ENCODE measurements at places on chromosomes 6 and 20. TPM values are rescaled to one million over a fixed set of nuclear protein-coding genes. Genes with fewer than 3 reads are reported as not detected.

- H3K27me3 ChIP-seq = no peaks in the 10 kb centered on the region
- DNase-seq = peak; percentile 73
- H3K4me1 ChIP-seq = no peaks in the 10 kb centered on the region
- H3K4me3 ChIP-seq = peak overlapping the region; percentile 68
- H3K36me3 ChIP-seq = no peaks in the 10 kb centered on the region
Measured at GRCh38 chr6:151494235-151494935, 568 bp downstream of the CCDC170 start.

GRCh38 chr6:31396422-31397152 lies 6.8 kb upstream of the MICA start:
- DNase-seq = peak; percentile 87
- H3K4me1 ChIP-seq = no peaks in the 10 kb centered on the region
- H3K4me3 ChIP-seq = no peak overlapping the region

The C20orf204 gene
- total RNA-seq = not detected

DNA sequence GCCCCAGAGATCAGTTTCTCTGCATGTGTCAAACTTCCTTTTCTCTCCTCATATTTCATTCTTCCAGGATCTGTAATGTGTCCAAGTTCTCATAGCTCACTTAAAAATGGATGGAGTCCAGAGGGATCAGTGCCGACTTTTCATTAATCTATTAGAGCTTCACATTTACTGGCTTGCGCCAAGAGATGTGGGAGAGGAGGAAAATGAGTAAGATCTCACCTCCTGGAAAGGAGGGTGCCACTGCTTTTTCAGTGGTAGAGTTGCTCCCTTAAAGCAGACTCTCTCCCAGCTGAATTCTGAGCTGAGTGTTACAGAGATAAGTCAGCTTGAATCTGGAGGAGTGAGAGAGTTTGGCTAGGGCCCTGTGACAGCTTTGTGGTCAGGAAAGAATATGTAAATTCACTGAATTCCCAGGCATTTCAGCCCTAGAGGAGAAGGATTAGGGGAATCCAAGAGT lies 175.9 kb downstream of the SOX4 start:
- no peaks in the 10 kb centered on the region for H3K36me3 ChIP-seq
- no peak for DNase-seq
- no peaks in the 10 kb centered on the region for H3K27me3 ChIP-seq
- no peak overlapping the region for H3K4me3 ChIP-seq

The ADGRG6 gene
- 7.7 TPM for total RNA-seq

The SLC24A3 gene
- 12.9 TPM for total RNA-seq

The ENPP5 gene
- total RNA-seq = 0.53 TPM

The EHMT2 gene
- total RNA-seq = 39.5 TPM

GRCh38 chr6:90297115-90297866 lies 648 bp upstream of the BACH2 start:
- peak overlapping the region; percentile 91 for H3K27ac ChIP-seq
- H3K36me3 ChIP-seq = no peaks in the 10 kb centered on the region
- no peaks in the 10 kb centered on the region for H3K27me3 ChIP-seq
- peak overlapping the region; percentile 94 for H3K4me3 ChIP-seq
- peak; percentile 65 for DNase-seq
- peaks cover 2% of the 10 kb centered on the region for H3K4me1 ChIP-seq

DNA sequence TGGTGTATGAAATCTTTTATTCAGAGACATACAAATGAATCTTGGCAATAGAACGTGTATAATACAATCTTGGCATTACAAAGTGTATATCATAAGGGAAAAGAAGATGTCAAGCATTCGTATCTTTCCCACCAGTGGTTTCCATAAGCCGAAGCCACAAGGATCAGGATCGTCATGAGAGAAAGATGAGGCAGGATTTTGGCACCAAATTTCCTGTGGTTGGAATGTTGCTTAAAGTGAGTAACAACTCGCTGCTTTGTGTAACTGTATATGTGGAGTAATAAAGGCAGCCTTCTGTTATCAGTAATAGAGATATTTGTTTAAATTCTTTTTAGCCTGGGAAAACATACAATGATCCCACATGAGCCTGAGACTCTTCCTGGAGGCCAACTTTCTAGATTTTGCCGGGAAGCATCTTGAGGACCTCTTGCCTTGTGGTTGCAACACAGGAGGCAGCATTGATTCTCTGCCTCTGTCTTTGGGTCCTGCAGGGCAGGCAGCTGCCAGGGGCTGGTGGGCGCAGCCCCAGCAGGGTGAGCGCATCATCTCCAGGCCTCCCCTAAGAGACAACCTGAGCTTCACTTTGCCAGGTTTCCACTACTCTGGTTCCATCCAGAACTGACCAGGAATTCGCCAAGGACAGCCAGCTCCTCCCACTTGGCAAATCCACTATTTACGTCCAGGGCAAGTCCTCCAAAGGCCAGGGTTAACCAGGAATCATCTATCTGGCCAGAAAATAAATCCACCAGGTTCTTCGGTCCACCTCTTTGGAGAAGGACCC lies 230.9 kb upstream of the SULF2 start:
- no peaks in the 10 kb centered on the region for H3K36me3 ChIP-seq
- no peaks in the 10 kb centered on the region for H3K27me3 ChIP-seq
- H3K27ac ChIP-seq = no peak overlapping the region
- H3K4me3 ChIP-seq = no peak overlapping the region

DNA sequence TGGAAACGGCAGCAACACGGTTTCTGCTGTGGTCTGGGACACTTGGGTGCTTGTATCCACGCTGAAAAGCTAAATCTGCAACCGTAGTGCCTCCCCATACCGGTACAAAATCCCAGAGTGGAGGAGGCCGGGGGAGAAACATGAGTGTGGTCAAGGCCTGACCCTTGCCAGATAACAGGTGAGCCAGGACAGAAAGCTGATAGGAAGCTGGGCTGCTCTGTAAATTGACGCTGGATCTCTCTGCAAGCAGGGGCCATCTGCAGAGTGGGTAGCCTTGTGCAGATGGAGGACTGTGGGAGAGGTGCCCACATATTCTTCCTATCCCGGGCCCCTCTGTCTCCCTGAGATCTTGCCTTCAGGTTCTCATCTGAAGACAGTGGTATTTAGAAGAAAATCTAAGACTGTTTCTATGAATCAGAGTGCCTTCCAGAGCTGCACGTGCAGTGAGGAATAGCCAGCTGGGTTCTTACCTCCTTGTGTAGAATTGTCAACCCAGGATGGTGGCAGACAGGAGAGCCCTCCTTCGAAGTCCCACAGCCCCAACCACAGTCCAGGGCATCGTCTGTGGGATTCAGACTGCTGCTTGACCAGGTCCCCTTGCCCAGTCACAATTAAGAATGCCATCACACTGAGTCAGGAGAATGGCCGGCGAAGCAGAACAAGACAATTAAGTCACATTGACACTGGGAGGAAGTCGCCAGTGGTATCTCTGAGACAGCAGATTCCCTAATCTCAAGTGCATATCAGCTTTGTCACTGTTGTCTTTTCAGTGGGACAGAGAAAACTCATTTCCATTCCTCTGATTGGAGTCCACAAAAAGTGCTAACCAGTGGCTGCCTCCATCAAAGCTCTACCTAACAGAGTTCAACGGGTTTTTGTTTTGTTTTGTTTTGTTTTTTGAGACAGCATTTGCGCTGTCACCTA lies 100.0 kb upstream of the RIPOR2 start:
- H3K27me3 ChIP-seq = no peaks in the 10 kb centered on the region
- no peak for DNase-seq
- no peaks in the 10 kb centered on the region for H3K36me3 ChIP-seq
- no peak overlapping the region for H3K27ac ChIP-seq
- H3K4me1 ChIP-seq = no peaks in the 10 kb centered on the region

The ZMYND8 gene
- 23.2 TPM for total RNA-seq

DNA sequence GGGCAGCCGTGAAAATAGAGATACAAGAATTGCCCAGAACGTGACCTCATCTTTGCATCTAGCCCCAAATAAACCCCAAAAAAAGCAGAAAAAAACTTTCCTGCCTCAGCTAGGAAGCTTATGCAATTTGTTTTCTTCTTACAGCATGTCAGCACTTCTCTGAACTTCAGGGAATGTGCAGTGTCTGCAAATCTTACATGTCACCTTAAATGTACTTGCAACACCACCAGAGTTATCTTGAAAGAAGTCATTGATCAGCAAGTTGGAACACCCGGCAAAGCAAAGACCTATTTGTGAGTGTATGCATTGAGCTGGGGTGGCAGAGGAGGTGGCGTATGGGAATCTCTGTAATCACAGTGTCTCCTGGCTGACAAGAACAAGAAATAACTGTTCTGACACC lies 123.4 kb downstream of the PKHD1 start:
- H3K27ac ChIP-seq = no peak overlapping the region
- no peaks in the 10 kb centered on the region for H3K27me3 ChIP-seq
- no peak for DNase-seq
- no peaks in the 10 kb centered on the region for H3K36me3 ChIP-seq
- no peaks in the 10 kb centered on the region for H3K4me1 ChIP-seq
- no peak overlapping the region for H3K4me3 ChIP-seq

- peaks cover 20% of the 10 kb centered on the region for H3K36me3 ChIP-seq
- H3K4me1 ChIP-seq = no peaks in the 10 kb centered on the region
- DNase-seq = no peak
Measured at GRCh38 chr6:502761-503160, 111.2 kb downstream of the IRF4 start.

DNA sequence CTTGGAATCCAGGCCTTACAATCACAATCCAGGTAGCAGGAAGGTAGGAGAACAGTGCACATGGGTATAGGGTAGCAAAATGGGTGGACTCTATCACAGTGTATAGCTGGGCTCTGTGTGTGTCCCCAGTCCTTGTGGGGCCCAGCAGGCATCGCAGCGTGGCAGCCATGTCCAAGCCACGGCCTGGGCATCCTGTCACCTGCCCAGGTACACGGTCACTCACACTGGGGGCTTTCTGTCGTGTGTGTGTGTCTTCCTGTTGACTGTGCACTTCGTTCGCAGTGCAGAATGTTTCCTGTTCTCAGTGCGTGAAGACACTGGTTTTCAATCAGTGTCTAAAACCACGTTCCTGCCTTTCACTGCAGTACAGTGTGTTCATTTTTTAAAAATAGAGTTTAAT lies 523.2 kb upstream of the JARID2 start:
- no peaks in the 10 kb centered on the region for H3K4me1 ChIP-seq
- no peaks in the 10 kb centered on the region for H3K36me3 ChIP-seq
- H3K27me3 ChIP-seq = no peaks in the 10 kb centered on the region
- no peak overlapping the region for H3K27ac ChIP-seq

- H3K4me3 ChIP-seq = no peak overlapping the region
- H3K27me3 ChIP-seq = no peaks in the 10 kb centered on the region
- H3K36me3 ChIP-seq = no peaks in the 10 kb centered on the region
- H3K27ac ChIP-seq = peak overlapping the region; percentile 58
- H3K4me1 ChIP-seq = peaks cover 46% of the 10 kb centered on the region
- DNase-seq = no peak
Measured at GRCh38 chr20:25535762-25536161, 49.6 kb downstream of the NINL start.

The OR2B2 gene
- not detected for total RNA-seq

- no peak for DNase-seq
- no peaks in the 10 kb centered on the region for H3K27me3 ChIP-seq
- H3K4me1 ChIP-seq = no peaks in the 10 kb centered on the region
- no peak overlapping the region for H3K4me3 ChIP-seq
- H3K36me3 ChIP-seq = peaks cover 26% of the 10 kb centered on the region
Measured at GRCh38 chr20:37846573-37846972, 56.4 kb upstream of the VSTM2L start.

The GHRH gene
- total RNA-seq = not detected

GRCh38 chr20:34022151-34022838 lies 28.6 kb downstream of the RALY start:
- H3K4me1 ChIP-seq = peaks cover 48% of the 10 kb centered on the region
- no peaks in the 10 kb centered on the region for H3K36me3 ChIP-seq
- no peaks in the 10 kb centered on the region for H3K27me3 ChIP-seq
- H3K27ac ChIP-seq = no peak overlapping the region
- no peak overlapping the region for H3K4me3 ChIP-seq
- DNase-seq = no peak

DNA sequence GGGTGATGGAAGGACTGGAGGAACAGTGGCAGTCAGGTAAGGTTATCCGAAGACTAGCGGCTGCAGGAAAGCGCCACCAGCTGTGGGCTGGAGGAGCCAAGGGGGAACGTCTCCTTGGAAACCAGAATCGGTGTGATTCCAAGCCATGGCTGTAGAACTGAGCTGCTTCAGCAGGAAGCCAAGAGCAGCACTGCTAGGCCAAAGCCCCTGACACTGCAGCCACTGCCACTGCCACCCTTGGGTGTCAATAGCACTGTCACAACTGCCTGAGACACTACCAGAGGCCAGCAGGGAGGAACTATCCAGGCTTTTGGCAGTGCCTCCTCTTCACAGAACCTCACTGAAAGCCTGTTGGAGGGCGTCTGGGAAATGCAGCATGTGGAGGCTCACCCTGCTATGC lies 289.6 kb upstream of the SUPT3H start:
- DNase-seq = no peak
- no peak overlapping the region for H3K27ac ChIP-seq
- H3K4me3 ChIP-seq = no peak overlapping the region
- no peaks in the 10 kb centered on the region for H3K36me3 ChIP-seq
- H3K4me1 ChIP-seq = no peaks in the 10 kb centered on the region

GRCh38 chr6:64083261-64083660 lies 447.7 kb downstream of the PHF3 start:
- no peak for DNase-seq
- no peaks in the 10 kb centered on the region for H3K4me1 ChIP-seq
- H3K36me3 ChIP-seq = no peaks in the 10 kb centered on the region
- no peak overlapping the region for H3K27ac ChIP-seq
- H3K4me3 ChIP-seq = no peak overlapping the region

DNA sequence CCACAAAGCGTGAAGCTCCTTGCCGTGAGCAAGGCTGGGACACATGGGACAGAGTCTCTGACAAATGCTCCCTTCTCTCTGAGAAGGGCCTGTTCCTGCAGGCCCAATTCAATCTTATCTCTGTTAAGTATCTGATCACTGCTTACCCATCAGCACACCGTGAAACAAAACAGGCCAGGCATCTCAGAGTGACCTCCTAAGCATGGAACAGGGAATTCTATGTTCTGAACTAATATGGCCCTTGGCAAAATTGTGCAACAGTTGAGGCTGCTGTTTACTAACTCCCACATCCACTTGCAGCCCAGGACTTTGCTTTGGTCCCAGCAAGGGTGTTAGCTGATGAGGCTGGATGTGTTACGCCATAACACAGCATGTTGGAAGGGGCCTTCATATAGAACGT lies 79.2 kb downstream of the GCLC start:
- no peaks in the 10 kb centered on the region for H3K4me1 ChIP-seq
- H3K4me3 ChIP-seq = no peak overlapping the region
- no peak for DNase-seq
- H3K27me3 ChIP-seq = no peaks in the 10 kb centered on the region
- H3K27ac ChIP-seq = no peak overlapping the region
- no peaks in the 10 kb centered on the region for H3K36me3 ChIP-seq

DNA sequence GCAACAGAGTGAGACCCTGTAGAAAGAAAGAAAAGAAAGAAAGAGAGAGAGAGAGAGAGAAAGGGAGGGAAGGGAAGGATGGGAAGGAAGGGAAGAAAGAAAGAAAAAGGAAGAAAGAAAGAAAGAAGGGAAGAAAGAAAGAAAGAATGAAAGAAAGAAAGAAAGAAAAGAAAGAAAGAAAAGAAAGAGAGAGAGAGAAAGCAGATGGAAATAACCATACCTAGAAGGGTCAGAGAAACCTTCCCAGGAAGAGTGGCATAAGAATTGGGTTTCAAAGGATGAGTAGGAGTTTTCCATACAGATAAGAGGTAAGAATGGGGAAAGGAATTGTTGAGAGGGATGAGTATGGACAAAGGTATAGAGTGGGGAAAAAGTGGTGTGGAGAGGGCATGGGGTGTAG lies 54.6 kb upstream of the SLC32A1 start:
- H3K36me3 ChIP-seq = no peaks in the 10 kb centered on the region
- DNase-seq = no peak
- peaks cover 3% of the 10 kb centered on the region for H3K4me1 ChIP-seq
- no peak overlapping the region for H3K27ac ChIP-seq

- no peak for DNase-seq
- peaks cover 4% of the 10 kb centered on the region for H3K4me1 ChIP-seq
- H3K36me3 ChIP-seq = peaks cover 8% of the 10 kb centered on the region
Measured at GRCh38 chr6:31791324-31792089, 4.0 kb downstream of the VARS1 start.

- H3K4me3 ChIP-seq = no peak overlapping the region
- H3K4me1 ChIP-seq = no peaks in the 10 kb centered on the region
- no peaks in the 10 kb centered on the region for H3K36me3 ChIP-seq
Measured at GRCh38 chr6:149271348-149272340, 45.9 kb upstream of the TAB2 start.

Data from ascending aorta (tissue), 2 donors.